ENCODE measurements at places on chromosomes 16 and 17.

DNA sequence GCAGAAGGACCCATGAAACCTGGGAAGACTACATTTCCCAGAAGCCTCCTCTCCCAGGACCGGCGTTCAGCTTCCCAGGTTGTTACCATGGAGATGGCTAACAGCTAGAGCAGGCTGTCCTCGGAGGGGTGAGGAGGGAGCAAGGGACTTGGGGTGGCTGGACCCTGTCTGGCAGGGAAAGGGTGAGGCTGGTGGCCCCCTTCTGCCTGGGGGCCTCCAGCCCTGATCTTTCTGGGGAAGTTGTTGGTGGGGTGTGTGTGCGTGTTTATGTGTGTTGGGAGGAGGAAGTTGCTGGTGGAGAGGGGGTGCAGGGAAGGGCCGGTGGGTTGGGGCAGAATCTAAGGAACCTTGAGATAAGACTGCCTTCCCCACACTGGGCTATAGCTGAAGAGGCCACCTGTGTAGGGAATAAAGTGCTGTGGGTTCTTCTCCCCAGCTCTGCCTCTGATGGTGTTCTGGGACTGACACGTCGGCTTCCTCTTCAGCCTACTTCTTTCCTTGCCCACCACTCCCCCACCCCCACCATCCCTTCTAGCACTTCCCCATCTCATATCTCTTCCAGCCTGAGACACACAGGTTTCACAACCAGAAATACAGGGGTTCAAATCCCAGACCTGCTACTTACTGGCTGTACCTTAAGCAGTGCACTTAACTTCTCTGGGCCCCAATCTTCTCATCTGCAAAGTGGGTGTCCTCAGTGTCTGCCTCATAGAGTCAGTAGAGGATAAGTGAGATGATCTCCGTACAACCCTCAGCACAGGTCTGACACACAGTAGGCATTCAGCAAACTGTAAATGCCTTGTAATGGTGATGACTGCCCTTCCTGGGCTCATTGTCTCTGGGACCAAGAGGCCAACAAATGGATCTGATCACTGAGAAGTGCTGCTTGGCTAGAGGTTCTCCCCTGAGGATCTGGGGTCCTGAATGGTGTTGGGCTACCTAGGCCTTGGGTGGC lies at the start of gene DRC7:
TSS of gene DRC7 (plus strand) at position 82 of the 955 bp plus-strand sequence. CDS start 3,144 bp downstream, outside the sequence.
- no peak for DNase-seq

DNA sequence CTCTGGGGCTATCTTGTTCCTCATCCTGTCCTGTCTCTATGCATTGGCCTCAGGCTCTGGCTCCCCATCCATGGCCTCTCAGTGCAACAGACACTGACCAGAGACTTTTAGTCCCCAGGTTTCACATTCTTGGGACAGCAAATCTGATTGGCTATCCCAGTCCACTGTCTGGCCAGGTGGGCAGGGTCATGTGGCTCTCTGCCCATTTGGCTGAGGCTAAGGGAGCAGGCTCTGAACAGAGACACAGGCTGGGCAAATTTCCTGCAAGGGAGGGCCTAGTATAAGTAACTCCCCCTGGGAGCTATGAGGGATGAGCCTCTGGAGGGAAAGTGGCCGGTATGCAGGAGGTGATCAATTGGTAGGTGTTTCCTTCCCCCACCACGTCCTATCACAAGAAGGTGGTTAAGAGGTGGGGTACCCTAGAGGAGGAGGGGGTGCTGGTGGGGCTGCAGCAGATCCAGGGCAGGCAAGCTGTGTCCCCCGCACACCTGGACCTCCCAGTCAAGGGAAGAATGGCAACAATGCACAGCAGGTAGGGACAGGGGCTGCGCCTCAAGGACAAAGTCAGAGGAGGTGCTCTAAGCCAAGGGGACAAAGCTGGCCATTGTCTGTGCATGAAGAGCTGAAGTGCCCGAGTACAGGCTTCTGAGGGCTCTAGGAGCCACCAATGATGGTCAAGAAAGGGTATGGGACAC lies 13.2 kb downstream of the XYLT2 start:
- no peak for DNase-seq

DNA sequence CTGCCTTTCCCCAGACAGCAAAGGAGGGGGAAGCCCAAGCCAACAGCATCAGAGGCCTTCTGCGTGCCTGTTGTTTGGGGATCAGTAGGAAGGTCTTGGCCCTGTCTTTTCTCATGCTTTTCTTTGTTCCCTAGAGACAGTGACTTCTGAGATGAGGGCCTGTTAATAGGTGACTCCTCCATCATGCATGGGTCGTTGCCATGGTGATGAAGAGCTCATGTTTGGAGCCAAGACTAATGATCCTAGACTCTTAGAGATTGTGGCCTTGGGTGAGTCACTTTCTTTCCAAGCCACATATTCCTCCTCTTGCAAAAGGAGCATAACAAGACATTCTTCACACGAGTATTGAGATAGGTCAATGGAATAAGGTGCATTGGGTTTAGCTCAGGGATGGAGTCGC lies 201.1 kb upstream of the ASIC2 start:
- no peak for DNase-seq

DNA sequence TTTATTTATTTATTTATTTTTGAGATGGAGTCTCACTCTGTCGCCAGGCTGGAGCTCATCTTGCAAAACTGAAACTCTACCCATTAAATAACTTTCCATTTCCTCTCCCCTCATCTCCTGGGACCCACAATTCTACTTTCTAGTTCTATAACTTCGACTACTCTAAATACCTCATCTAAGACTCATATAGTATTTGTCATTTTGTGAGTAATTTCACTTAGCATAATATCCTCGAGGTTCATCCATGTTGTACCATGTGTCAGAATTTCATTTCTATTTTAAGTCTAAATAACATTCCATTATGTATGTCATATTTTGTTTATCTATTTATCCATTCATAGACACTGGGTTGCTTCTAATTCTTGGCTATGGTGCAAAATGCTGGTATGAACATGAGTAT lies 5.1 kb upstream of the NT5M start:
- DNase-seq = no peak

DNA sequence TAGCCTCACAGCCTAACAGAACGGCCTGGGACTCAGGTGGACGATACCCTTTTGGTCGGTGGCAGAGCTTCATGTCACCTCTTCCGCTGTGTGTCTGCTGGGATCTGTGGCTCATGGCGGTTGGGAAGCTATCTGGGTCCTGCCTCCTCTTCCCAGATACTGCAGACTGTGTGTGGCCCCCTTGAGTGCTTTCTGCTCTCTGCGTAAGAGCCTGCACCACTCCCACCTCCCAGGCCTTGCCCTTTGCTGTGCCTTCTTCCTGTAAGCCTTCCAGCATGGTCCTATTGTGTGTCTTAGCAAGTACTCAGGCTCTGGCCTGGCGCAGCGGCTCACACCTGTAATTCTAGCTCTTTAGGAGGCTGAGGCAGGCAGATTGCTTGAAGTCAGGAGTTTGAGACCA lies 17.5 kb upstream of the ADCY7 start:
- no peak for DNase-seq

GRCh38 chr16:75250809-75251279 lies 580 bp downstream of the BCAR1 start:
- DNase-seq = no peak

DNA sequence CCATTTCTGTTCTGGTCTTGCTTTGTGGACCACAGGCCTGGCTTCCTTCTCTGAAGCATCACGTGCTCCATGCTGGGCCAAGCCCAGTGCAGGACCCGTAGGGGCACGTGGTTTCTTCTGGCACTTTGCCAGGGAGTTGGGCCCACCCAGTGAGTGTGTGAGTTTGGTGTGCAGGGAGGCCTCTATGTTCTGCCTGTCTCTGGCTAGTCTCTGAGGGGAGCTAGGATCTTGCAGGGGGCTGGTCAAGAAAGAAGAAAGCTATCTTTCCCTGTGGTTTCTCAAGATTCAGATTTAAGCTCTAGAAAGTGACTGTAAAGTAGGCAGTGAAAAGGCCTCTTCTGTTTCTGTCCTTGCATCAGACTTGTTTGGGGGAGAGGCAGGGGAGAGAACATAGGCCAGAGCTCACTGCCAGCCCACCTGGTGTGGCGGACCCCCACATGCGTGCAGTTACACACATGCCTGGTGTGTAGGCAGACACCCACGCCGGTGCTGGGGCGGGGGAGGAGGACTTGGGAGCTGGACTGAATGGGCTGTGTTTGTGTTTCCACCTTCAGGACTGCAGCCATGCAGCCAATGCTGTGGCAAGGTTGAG lies 11.8 kb downstream of the LASP1 start:
- DNase-seq = no peak

Data from activated CD4-positive, alpha-beta T cell treated with anti-CD3 and anti-CD28 coated beads for 1 hour (primary cell).